ENCODE measurements at places on chromosomes 6 and 20.
A peak's percentile ranks its signal among the peaks of the same experiment; 100 is the strongest.

- no peak for DNase-seq
Measured at GRCh38 chr6:157430834-157431233, 49.8 kb downstream of the ZDHHC14 start.

DNA sequence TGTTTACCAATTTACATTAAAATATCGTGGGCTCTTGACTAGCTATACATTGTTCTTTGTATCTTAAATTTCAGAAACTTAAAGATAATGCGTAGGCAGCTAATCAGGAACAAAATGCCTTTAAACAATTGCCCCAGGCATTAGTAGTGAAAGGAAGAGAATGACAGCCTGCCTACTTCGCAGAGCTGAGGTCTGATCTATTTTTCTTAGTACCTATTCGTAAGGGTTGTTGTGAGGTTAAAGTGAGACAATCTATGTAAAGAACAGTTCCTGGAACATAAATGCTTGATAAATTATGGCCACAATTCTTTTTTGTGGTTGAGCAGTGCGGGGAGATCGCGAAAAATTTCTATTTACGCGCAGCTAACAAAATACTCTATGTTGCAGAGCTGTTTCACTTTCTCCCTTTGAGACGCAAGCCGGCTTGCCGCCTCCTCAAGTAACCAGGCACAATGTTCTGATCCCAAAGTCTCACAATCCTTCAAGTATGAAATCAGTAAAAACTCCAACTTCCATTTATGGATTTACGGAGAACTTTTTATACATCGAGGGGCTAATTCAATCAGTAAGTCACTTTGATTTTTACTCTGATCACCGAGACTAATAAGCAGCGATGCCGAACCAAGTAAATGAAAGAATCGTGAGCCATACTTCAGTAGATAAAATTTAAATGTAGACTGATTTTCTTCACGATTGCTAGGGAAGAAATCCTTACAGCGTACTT, 878 bp upstream of the PNRC1 start:
- peak; percentile 10 for DNase-seq

DNA sequence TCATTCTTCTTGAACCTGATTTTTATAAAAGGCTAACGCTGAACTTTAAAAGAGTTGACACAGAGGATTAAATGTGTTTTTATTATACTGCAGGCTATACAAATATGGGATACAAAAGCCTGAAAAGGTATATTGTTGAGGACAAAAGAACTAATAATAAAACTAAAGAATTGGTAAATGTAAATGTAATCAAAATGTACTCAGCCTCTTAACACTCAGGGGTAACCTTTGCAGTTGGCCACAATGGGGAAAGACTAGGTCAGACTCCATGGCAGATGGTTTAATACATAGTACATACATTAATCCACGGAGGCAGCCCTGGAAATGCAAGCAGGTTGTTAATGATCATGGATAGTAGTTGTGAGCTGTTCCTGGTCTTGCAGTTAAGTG, 57.5 kb downstream of the SOBP start:
- DNase-seq = no peak

GRCh38 chr6:101445527-101445926, 52.0 kb downstream of the GRIK2 start:
- no peak for DNase-seq

DNA sequence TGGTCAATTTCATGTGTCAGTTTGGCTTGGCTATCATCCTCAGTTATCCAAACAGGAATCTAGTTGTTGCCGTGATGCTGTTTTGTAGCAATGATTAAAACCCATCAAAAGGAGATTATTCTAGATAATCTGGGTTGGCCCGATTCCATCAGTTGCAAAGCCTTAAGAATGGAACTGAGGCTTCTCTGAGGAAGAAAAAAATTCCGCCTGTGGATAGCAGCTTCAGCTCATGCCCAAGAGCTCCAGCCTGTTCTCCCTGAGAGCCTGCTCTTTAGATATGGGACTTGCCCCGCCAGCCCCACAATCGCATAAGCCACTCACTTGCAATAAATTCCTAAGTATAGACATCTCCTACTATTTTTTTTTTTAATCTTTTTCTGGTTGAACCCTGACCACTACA, 61.5 kb downstream of the SEL1L2 start:
- DNase-seq = no peak

DNA sequence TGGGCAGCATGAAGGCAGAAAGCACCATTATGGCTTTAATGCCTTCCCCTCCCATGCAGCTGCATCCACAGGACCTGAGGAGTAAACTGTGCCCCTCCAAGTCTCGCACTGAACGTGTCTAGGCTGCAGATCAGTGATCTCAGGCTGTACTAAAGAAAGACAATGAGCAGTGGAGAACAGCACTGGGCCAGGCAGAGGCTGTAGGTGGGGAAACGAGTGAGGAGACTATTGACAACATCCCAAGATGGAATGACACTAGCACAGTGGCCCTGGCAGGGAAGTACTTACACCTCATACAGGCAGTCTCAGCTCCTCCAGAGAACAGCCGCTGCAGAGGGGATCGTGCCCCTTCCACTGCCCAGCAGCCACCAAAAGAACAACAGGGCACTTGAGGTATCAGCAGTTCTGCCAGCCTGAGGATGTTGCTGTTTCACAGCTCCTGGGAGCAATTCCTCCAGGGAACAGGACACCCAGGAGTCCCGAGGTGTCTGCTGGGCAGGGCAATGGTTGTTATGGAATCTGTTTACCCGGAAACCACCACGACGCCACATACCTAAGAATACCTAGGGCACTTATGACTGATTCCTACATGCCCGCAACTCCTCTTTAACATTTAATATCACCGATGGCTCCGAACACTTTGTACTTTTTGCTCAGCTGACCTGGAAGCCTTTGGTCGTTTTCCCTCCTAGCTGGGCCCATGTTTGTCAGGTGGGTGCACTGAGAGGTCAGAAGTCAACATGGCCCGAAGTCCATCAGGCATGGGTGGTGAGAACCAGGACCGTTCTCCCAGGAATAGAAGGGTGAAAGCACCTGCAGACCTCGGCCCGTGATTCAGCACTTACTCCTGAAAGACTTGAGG, 79.1 kb downstream of the SLC22A23 start:
- no peak for DNase-seq

- no peak for DNase-seq
Measured at GRCh38 chr6:14059791-14060436, 57.7 kb upstream of the CD83 start.

DNA sequence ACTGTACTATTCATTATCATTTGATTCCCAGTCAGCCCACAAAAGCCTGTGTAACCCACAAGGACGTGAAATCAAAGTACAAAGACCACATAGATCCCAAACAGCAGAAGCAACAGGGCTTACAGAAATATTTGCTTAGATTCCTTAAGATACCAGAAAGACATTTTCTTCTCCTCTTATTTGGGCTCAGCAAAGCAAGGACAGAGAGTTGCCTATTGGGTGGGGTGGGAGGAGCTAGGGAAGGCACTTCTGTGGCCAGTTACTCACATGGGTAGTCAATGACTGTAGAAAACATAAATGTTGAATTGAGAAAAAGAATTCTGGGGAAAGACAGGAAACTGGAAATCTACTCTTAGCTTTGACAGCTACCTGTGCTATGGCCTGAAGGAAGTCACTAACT, 19.8 kb downstream of the PDE7B start:
- no peak for DNase-seq

DNA sequence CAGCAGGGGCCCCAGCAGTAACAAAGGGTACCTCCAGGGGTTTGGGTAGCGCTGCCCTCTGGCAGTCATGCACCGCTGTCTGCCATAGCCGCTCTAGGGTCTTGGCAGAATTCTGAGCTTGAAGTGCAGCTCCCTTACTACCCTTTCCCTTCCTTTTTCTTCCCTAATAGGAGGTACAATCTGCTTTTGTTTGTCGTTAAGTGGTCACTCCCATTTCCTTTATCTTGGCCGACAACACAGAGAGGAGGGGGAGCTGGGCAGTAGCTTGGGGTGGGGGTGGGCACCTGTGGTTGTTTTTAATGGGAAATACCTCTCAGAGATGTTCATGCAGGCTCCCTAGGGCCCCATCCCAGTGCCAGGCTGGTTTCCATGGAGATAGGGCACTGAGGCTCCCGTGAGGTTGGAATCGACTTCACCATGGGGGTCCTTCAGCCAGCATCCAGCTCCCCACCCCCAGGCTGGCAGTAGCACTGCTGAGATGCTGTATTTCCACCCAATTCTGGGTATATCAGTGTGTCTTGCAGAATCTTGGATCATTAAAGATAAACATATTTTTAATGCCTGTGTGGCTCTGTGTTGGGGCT, 18.6 kb downstream of the CCDC167 start:
- DNase-seq = no peak
